ENCODE measurements at places on chromosomes 7 and 10. TPM values are rescaled to one million over a fixed set of nuclear protein-coding genes. Genes with fewer than 3 reads are reported as not detected.

Gene KIF11
- 63.8 TPM for total RNA-seq

Gene RNF32
- 1.6 TPM for total RNA-seq

Gene CYP2C9
- not detected for total RNA-seq

Gene METTL27
- total RNA-seq: 2.3 TPM

Gene NPSR1
- not detected for total RNA-seq

Gene SPDYE6
- total RNA-seq: not detected

DNA sequence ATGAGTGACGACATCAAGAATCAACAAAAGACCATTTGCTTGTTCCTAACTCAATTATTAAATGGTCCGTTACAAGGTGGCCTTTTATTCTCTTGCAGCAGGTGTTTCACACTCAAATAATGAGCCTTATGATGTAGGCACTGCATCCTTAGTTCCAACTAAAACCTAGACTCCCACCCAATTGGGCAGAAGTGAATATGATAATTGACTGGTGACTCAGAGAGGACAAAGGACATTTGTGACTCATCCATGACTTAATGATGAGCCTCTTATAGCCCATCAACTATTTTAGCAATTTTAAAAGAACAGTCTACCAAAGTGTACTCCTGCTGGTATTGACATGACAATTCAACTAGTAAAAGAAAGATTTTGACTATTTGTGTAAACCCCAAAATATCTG lies 1027.8 kb upstream of the PHF14 start:
- DNase-seq: no peak

GRCh38 chr10:124735491-124736286 lies 8.5 kb downstream of the FAM53B start:
- no peak for DNase-seq

- no peak for DNase-seq
Measured at GRCh38 chr10:112708461-112708860, 241.6 kb upstream of the TCF7L2 start.

GRCh38 chr7:94001396-94001795 lies 2.8 kb downstream of the BET1 start:
- no peak for DNase-seq

GRCh38 chr10:70114902-70115301 lies 17.7 kb downstream of the AIFM2 start:
- no peak for DNase-seq

DNA sequence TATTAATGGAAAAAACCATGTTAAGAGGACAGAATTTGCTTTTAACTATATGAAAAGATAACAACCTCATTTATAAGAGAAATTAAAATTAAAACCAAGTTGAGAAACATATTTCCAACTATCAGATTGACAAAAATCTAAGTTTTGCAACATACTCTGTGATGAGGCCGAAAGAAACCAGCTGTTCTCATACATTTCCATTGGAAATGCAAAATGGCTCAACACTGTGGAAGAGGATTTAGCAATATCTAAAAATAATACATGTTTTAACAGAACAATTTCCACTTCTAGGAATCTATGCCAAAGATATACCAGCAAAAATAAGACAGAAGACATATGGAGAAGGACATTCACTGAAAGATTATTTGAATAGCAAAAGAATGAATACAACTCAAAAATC lies 268.8 kb downstream of the DYNC1I1 start:
- no peak for DNase-seq

GRCh38 chr10:31594347-31594873 lies 275.4 kb downstream of the ZEB1 start:
- no peak for DNase-seq

GRCh38 chr7:106151459-106152312 lies 39.6 kb upstream of the SYPL1 start:
- no peak for DNase-seq

- DNase-seq: no peak
Measured at GRCh38 chr7:17159500-17160037, 138.9 kb upstream of the AHR start.

DNA sequence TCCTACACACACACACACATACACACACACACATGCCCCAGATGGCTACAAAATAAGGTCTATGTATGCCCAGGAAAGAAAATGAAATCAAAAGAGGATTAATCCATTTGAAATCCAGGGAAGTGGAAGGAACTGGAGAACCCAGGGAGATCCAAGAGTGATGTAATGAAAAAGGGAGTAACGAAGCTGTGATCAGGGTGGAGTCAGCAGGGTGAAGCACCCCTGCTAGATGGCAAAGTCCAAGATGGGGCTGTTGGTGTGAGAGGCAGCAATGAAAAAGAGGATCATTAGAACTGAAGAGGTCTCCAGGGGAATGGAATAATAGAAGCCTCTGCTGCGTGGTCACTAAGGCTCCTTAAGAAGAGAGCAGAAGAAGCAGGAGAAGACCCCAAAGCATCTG lies 43.6 kb upstream of the IL6 start:
- no peak for DNase-seq

DNA sequence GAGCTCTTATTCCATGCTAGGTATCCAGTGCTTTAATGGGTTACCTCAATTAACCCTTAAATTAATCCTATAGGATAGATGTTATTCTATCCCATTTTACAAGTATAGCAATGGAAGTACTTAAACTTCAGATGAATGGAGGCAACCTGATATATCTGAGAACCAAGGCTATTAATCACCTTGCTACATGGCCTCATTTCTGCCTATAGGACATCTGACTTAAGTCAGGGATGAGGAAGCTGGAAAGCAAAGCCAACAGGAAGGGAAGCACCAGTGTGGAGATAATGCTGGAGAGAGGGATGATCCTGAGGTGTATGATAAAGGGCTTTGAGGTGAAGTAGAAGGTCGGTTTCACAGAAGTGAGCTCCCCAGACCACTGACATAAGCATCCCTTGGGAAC lies 132.3 kb downstream of the CHN2 start:
- no peak for DNase-seq

- no peak for DNase-seq
Measured at GRCh38 chr10:104424719-104425118, 71.1 kb downstream of the CFAP58 start.

GRCh38 chr10:70838270-70838805 lies 22.6 kb downstream of the SGPL1 start:
- no peak for DNase-seq

Data from Daoy (cell line).